Activated naive CD4-positive, alpha-beta T cell treated with anti-CD3 and anti-CD28 coated beads, Interleukin-2, amount 10 ng/mL, durations not matched to agents 7 days and 5 days (primary cell): ENCODE measurements at places on chromosomes 3 and 15.

DNA sequence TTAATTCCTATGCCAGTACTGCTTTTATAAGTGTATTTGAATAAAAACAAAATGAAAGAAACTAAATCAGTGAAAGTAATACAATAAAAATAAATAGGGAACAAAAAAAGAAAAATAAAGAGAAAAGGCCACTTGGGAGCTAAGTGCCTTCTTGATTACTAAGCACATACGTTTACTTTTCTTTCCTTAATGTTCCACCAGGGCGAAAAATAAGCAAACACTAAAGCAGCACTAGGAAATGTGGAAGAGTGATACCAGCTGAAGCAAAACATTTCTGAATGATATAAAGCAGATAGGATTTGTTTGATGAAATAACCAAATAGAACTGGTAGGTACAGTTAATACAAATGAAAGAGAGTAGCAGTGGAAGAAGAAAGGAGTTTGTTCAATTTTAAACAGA lies 132.8 kb upstream of the ZPLD1 start:
- H3K27me3 ChIP-seq: peaks cover 5% of the 10 kb centered on the region
- no peak for DNase-seq
- peaks cover 2% of the 10 kb centered on the region for H3K36me3 ChIP-seq
- H3K4me1 ChIP-seq: peaks cover 26% of the 10 kb centered on the region
- no peak overlapping the region for H3K27ac ChIP-seq

DNA sequence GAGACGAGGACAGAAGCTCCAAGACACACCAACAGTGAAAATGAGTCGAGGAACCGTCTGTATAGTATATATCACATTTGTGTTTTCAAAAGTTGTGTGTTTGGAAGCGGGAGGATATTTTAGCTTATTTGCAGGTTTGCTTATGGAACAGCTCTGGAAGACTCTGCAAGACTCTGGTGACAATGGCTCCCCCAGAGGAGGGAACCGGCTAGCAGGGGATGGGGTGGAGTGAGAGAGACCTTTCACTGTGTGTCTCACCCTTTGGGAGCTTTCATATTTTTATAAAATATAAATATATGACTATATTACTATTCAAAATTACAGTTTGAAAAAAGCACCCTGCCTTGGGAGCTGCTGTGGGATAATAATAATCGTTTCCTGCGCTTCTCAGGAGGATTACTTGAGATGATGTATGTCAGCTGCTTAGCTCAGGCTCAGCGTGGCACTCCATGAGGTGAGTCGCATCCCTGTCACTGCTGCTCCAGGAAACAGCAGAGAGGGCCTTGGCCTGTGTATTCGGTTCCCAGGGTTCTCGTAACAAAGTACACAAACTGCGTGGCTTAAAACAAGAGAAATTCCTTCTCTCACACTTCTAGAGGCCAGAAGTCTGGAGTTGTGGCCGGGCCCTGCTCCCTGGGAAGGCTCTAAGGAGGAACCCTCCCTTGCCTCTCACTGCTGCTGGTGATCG lies 183.9 kb downstream of the FAM43A start:
- DNase-seq: no peak
- H3K27ac ChIP-seq: no peak overlapping the region
- H3K4me1 ChIP-seq: no peaks in the 10 kb centered on the region
- no peaks in the 10 kb centered on the region for H3K36me3 ChIP-seq
- H3K27me3 ChIP-seq: peaks cover 27% of the 10 kb centered on the region
- H3K4me3 ChIP-seq: no peak overlapping the region

GRCh38 chr3:27568393-27568792 lies 84.2 kb upstream of the SLC4A7 start:
- no peaks in the 10 kb centered on the region for H3K27me3 ChIP-seq
- no peak for DNase-seq
- H3K27ac ChIP-seq: no peak overlapping the region
- H3K4me3 ChIP-seq: no peak overlapping the region

DNA sequence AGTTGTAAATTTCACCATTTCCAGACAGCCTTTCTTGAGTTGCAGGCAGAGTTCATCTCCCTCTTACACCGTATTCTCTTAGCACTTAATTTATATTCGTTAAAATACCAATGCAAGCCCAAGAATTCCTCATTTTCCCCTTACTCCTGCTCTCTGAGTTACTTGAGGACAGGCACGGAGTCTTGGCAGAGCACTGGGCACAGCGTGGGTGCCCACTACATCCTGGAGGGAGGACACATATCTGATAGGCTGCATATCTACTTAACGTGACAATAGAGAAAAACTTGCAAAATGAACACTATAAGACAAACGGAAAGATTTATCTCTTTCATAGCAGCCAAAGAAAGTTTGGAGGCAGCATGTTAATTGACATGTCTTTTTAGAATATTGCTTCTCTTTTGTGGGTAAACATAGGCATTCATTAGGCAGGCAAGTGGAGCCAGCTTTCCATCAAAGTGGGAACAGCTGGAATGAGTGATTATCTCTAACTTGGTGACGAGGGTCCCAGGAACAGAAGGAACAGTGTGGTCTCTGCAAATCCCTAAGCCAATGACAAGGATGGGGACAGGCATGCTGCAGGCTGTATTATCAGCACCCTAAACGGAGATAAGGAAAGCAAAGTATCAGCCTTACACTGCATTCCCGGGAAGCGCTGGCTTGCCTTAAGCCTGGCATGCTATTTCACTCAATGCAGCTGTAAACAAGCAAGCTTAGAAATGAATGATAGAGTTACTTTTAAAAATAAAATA lies 116.5 kb downstream of the RTP4 start:
- H3K4me1 ChIP-seq: no peaks in the 10 kb centered on the region
- H3K4me3 ChIP-seq: no peak overlapping the region

DNA sequence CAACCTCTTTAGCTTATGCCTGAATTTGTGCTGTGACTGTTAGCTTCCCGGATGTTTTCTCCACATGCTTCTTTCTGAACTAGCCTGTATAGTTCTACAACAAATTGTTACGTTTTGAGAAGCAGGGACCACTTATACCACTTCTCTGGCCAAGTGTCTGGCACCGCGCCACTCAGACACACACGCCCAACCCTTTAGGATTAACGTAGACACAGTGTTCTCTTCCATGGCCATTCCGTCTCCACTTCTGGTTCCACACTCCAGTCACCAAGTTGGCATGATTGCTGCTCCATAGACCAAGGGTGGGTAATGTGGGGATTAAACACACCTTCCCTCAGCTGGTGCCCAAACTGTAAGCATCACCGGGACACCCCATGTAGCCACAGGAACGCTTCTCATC lies 755 bp upstream of the TMEM108 start:
- DNase-seq: no peak
- peaks cover 47% of the 10 kb centered on the region for H3K27me3 ChIP-seq
- no peaks in the 10 kb centered on the region for H3K36me3 ChIP-seq

DNA sequence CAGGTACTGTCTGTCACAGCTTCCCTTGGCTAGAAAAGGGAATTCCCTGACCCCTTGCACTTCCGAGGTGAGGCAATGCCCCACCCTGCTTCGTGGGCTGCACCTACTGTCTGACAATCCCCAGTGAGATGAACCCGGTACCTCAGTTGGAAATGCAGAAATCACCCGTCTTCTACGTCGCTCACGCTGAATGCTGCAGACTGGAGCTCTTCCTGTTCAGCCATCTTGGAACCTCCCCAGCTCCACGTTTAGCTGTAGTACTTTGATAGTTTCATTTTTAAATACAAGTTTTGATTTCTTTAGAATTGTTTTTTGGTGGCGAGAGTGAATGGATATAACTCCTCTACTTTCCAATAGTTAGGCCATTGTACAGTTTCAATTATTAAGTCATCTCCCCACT lies 17.8 kb upstream of the HDGFL3 start:
- no peaks in the 10 kb centered on the region for H3K36me3 ChIP-seq
- no peak overlapping the region for H3K4me3 ChIP-seq
- H3K27ac ChIP-seq: no peak overlapping the region
- DNase-seq: no peak
- H3K27me3 ChIP-seq: peaks cover 20% of the 10 kb centered on the region
- H3K4me1 ChIP-seq: no peaks in the 10 kb centered on the region

- no peaks in the 10 kb centered on the region for H3K27me3 ChIP-seq
- H3K4me1 ChIP-seq: peaks cover 60% of the 10 kb centered on the region
- H3K36me3 ChIP-seq: peaks cover 5% of the 10 kb centered on the region
- no peak overlapping the region for H3K27ac ChIP-seq
- DNase-seq: peak; percentile 29
These were observed 239.7 kb downstream of the UBE2E2 start for GRCh38 chr3:23442598-23443383.

DNA sequence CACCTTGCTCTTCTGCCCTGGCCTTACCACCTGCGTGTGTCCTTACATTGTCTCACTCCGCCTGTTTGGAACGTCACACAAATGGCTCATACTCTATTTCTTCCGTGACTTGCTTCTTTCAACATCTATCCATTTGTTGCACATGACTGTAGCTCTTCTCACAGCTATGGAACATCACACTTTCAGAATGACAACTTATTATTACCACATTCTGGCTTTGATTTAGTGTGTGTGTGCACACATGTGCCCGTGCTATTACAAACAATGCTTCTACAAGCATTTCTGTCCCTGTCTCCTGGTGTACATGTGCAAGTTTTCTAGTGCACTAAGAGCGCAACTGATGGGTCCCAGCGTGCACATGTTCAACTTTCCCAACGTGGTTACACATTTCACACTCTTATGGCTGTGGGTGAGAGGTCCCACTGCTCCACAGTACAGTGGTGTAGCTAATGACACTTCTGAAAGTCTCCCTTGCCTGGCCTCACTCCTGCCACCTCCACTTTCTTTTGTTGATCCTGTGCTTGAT lies 37.8 kb downstream of the PTH1R start:
- H3K27me3 ChIP-seq: no peaks in the 10 kb centered on the region
- no peak for DNase-seq
- peaks cover 27% of the 10 kb centered on the region for H3K36me3 ChIP-seq
- no peak overlapping the region for H3K4me3 ChIP-seq
- H3K27ac ChIP-seq: no peak overlapping the region
- H3K4me1 ChIP-seq: peaks cover 10% of the 10 kb centered on the region

- no peak for DNase-seq
- no peaks in the 10 kb centered on the region for H3K36me3 ChIP-seq
- H3K4me1 ChIP-seq: no peaks in the 10 kb centered on the region
- no peaks in the 10 kb centered on the region for H3K27me3 ChIP-seq
These were observed 165.6 kb downstream of the ATP8B4 start for GRCh38 chr15:49953421-49953820.

DNA sequence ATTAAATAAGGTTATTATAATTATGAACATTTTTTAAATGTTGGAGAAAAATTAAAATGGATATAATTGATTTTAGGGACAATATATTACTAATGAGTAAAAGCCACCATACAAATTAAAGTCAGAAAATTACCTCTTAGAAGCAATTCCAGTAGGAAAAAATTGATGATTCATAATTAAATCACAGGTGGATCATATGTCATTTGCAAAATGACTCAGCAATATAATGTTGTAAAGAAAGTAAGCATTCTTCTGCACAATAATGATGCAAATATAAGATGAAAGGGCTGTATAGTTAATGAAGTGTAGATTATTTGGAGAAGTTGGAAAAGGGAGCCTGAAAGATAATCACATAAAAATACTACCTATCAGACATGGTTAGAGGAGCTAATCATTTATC lies 25.8 kb downstream of the ZPLD1 start:
- peaks cover 2% of the 10 kb centered on the region for H3K27me3 ChIP-seq
- no peaks in the 10 kb centered on the region for H3K36me3 ChIP-seq
- no peak overlapping the region for H3K27ac ChIP-seq
- no peak for DNase-seq

DNA sequence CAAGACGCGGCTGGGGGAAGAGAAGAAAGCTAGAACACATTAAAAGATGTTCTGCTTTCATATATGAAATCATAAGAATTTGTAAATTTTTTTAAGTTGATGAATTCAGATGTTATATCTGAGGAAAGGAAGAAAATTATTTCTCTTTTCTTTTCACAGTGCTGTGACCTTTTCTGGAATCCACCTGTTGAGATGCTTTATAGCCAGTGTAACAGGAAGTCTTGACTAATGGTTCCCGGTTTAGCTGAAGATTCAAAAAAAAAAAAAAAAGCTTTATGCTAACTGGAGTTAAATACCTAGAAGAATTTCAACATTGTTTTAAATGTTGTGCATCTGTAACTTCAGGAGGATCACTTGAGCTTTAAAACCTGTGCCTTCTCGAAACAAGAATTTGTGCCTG lies 9.9 kb downstream of the GTPBP8 start:
- peaks cover 52% of the 10 kb centered on the region for H3K4me1 ChIP-seq
- peak overlapping the region; percentile 52 for H3K27ac ChIP-seq
- H3K27me3 ChIP-seq: no peaks in the 10 kb centered on the region
- H3K36me3 ChIP-seq: peaks cover 70% of the 10 kb centered on the region
- no peak for DNase-seq

GRCh38 chr3:183443395-183444385 lies 15.3 kb upstream of the MCF2L2 start:
- H3K36me3 ChIP-seq: peaks cover 3% of the 10 kb centered on the region
- no peak for DNase-seq
- H3K4me3 ChIP-seq: no peak overlapping the region
- H3K27ac ChIP-seq: no peak overlapping the region

GRCh38 chr15:70505411-70505919 lies 257.9 kb downstream of the UACA start:
- H3K36me3 ChIP-seq: peaks cover 22% of the 10 kb centered on the region
- H3K27ac ChIP-seq: no peak overlapping the region
- H3K4me3 ChIP-seq: no peak overlapping the region

GRCh38 chr3:159380891-159381290 lies 579.0 kb downstream of the MFSD1 start:
- DNase-seq: no peak
- no peaks in the 10 kb centered on the region for H3K36me3 ChIP-seq
- H3K4me1 ChIP-seq: no peaks in the 10 kb centered on the region
- no peaks in the 10 kb centered on the region for H3K27me3 ChIP-seq
